Hematopoietic multipotent progenitor cell (in vitro differentiated cells): ENCODE measurements at places on chromosomes 1 and 21. TPM values are rescaled to one million over a fixed set of nuclear protein-coding genes. Genes with fewer than 3 reads are reported as not detected.

Gene TRIM46
- 32.6 TPM for total RNA-seq

Gene INSRR
- under 0.01 TPM for total RNA-seq

Gene CD1B
- not detected for total RNA-seq

- peak; percentile 35 for DNase-seq
Observed at GRCh38 chr1:214123061-214123784, 135.4 kb downstream of the PROX1 start.

DNA sequence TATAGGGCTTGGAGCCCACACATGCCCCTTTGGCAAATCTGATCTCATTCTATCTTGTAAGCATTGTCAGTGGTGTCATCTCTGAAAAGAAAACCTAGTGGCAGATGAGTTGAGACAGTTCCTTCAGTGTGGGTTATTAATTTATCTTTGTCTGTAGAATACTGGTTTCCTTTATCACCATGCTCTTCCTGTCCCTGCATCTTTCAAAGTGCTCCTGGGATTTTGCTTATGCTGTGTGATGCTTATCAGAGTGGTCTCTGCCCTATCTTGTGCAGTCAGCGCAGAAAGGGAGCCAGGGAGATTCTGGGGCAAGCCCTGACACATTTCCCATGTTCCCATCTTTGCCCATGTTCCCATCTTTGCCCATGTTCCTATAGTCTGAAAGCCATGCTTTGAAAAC lies 402.9 kb downstream of the RWDD3 start:
- DNase-seq, result no peak
